ENCODE measurements at places on chromosomes 5 and 9. TPM values are rescaled to one million over a fixed set of nuclear protein-coding genes. Genes with fewer than 3 reads are reported as not detected.

GRCh38 chr5:125348936-125349831, 602.7 kb upstream of the ZNF608 start:
- no peaks in the 10 kb centered on the region for H3K27me3 ChIP-seq
- H3K36me3 ChIP-seq = no peaks in the 10 kb centered on the region
- H3K4me1 ChIP-seq = no peaks in the 10 kb centered on the region
- DNase-seq = no peak
- no peak overlapping the region for H3K4me3 ChIP-seq

The OR1Q1 gene
- total RNA-seq = not detected

DNA sequence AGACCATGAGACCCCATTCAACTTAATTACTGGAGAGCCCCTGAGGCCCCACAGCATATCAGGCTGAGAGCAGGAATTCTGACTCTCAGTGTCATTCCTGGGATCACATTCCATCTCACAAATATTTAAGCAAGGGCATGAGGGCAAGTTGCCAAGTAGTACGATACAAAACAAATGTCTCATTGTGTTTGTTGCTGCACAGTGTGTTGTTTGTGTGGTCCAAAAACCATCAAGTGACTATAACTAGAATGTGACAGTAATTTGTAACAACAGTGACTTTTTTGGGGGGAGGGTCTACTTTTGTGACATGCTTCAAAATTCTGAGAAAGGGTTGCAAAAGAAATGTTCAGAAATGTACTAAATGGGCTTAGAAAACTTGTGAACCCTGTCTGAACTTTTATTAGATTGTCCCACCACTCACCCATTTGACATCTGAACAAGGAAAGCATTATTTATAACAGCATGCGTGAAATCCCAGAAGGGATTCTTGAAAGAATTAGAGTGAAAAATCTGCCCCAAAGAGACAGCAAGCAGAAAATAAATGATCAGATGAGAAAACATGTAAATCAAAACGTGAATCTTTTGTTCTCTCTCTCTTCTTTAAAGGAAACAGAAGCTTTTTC, 347.0 kb downstream of the NTRK2 start:
- no peaks in the 10 kb centered on the region for H3K36me3 ChIP-seq
- no peak for DNase-seq
- H3K4me1 ChIP-seq = no peaks in the 10 kb centered on the region
- H3K27me3 ChIP-seq = peaks cover 6% of the 10 kb centered on the region
- H3K27ac ChIP-seq = no peak overlapping the region

DNA sequence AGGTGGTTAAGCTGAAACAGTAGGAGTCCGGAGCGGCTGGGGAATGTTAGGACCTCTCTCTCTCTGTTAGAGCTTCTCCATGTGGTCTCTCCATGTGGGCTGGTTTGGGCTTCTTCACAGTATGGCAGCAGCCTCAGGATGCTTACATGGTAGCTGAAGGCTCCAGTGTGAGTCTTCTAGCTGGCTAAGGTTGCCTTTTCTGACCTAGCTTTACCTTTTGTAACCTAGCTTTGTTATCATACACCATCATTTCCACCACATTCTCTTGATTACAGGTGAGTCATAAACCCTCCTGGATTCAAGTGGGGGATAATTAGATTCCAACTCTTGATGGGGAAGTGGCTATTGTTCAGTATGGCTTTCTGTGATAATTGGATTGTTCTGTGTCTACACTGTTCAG, 98.5 kb downstream of the MTREX start:
- H3K27ac ChIP-seq = no peak overlapping the region
- H3K27me3 ChIP-seq = no peaks in the 10 kb centered on the region
- H3K4me1 ChIP-seq = peaks cover 4% of the 10 kb centered on the region
- H3K4me3 ChIP-seq = no peak overlapping the region
- H3K36me3 ChIP-seq = peaks cover 38% of the 10 kb centered on the region

The OR1L1 gene
- not detected for total RNA-seq

DNA sequence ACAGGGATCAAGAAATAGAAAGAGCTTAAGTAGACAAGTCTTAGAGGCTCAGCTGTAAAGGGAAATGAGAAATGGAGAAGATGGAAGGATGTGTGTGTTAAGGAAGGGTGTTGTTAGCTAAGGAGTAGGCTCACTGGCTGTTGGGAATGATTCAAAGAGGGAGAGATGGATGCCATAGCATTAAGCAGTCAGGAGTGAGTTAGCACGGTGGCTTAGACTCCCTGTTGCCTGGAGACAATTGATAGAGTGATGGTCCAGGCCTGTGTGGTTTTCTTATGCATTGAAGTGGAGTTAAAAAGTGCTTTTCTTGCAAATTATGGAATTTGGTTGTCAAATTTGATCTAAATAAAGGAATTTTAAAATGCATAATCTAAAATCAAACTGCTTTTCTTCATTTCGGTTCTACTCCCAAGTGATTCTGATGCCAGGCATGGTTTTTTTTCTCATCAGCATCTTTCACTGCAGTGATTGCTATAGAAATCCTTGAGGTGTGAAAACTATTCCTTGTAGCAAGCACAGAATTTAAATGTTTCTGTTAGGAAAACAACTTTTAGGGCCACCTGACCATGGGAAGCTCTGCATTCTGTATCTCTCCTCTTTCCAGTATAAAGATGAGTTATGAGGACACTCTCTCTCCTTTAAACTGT, 214.7 kb downstream of the ADCY2 start:
- no peak overlapping the region for H3K27ac ChIP-seq
- H3K4me3 ChIP-seq = no peak overlapping the region
- H3K4me1 ChIP-seq = no peaks in the 10 kb centered on the region
- no peaks in the 10 kb centered on the region for H3K27me3 ChIP-seq
- no peak for DNase-seq

The GABRA6 gene
- not detected for total RNA-seq

DNA sequence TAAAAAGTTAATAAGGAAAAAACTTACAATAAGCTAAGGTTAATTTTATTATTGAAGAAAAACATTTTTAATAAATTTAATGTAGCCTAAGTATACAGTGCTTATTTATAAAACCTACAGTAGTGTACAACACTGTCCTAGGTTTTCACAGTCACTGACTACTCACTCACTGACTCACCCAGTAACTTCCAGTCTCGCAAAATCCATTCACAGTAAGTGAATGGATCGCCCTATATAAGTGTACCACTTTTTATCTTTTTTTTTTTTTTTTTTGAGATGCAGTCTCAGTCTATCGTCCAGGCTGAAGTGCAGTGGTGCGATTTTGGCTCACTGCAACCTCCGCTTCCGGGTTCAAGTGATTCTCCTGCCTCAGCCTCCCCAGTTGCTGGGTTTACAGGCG, 47.7 kb downstream of the FNIP1 start:
- DNase-seq = no peak
- peaks cover 35% of the 10 kb centered on the region for H3K4me1 ChIP-seq
- no peaks in the 10 kb centered on the region for H3K27me3 ChIP-seq
- peaks cover 14% of the 10 kb centered on the region for H3K36me3 ChIP-seq
- no peak overlapping the region for H3K27ac ChIP-seq

DNA sequence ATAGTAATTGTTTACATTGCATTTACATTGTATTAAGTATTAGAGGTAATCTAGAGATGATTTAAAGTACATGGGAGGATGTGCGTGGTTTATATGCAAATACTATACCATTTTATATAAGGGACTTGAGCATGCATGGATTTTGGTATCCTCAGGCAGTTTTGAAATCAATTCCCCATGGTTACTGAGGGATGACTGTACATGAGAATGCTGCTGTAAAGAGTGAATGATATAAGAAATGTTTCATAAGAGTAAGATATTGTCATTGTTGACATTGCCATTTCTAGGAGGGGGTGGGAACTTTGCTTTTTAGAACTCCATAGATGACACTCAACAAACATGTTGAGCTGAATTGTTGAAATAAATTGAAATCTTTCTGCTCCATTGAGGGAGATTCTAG, 185.0 kb downstream of the SEMA6A start:
- H3K27ac ChIP-seq = no peak overlapping the region
- no peak for DNase-seq
- H3K4me3 ChIP-seq = no peak overlapping the region

- no peak overlapping the region for H3K27ac ChIP-seq
- DNase-seq = no peak
- no peaks in the 10 kb centered on the region for H3K4me1 ChIP-seq
- H3K36me3 ChIP-seq = no peaks in the 10 kb centered on the region
Observed at GRCh38 chr9:78567693-78568092, 270.8 kb downstream of the PSAT1 start.

DNA sequence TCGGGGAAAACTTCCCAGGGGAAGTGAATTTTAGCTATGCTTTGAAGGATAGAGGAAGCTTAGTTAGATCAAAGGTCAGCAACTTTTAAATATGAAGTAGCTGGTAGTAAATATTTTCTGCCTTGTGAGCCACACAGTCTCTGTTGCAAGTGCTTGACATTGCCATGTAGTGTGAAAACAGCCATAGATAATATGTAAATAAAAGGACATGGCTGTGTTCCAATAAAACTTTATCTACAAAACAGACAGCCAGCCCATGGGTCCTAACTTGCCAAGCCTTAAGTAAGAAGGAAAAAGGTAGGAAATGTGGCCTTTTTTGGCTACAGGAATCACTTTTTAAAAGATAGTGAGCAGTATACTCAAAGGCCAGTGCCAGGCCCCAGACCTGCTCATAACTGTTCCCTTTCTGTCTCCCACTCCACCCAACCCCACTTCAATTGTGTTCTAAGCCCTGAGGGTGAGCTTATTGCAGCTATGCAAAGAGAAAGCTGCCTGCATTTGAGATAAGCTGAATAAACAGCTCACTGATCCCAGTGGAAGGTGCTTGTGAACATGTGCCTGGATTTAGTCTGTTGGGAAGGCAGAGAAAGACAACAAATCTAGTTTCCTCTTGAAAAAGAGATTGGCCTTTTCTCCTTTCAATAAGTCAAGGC, 113.0 kb upstream of the TRIM32 start:
- no peaks in the 10 kb centered on the region for H3K27me3 ChIP-seq
- H3K4me3 ChIP-seq = no peak overlapping the region
- H3K36me3 ChIP-seq = no peaks in the 10 kb centered on the region
- no peak overlapping the region for H3K27ac ChIP-seq

DNA sequence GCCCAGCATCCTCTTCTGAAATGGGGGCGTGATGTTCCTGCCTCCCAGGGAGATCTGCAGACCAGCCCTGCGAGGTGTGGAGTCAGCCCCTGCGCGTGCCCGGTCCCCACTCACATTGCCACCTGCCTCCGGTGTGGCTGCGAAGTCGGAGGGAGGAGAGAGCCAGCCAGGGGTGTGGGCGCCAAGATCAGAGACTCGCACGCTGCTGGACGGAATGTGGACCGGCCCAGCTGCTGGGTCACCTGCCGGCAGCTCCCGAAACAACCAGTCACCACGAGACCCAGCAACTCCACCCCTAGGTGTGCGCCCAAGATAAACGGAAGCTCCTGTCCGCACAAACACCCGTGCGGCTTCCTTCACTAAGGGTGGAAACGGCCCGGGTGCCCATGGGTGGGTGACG, 51.1 kb upstream of the EGFL7 start:
- H3K4me3 ChIP-seq = no peak overlapping the region
- no peaks in the 10 kb centered on the region for H3K36me3 ChIP-seq
- H3K27me3 ChIP-seq = no peaks in the 10 kb centered on the region

The PCDHA5 gene
- total RNA-seq = not detected

DNA sequence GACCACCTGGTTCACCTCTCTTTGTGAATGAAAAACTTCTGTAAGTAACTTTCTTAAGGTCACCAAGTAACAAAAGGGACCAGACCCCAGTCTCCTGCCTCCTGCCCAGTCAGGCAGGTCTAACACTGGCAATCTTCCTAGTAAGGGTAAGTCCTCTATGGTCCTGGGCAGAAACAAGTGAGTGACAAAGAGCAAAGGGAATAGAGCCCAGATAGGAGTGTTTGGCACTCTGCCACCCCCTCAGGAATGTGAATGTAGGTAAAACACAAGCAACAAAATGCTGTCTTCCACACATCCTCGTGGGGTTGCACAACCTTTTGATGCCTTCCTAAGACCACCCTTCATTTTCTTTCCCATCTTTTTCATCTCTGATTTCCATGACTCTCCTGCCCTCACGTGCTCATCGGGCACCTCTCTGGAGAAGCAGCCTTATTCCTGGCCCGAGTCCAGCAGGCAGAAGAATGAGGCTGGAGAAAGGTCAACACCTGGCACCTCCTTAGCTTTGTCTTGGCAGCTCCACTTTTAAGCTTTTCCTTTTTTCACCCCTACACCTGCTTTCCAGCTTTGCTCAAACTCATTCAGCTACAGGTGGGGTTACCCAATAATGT, 90.2 kb upstream of the LHFPL2 start:
- no peaks in the 10 kb centered on the region for H3K36me3 ChIP-seq
- no peaks in the 10 kb centered on the region for H3K4me1 ChIP-seq
- H3K4me3 ChIP-seq = no peak overlapping the region
- no peak for DNase-seq
- H3K27me3 ChIP-seq = no peaks in the 10 kb centered on the region

The NMUR2 gene
- not detected for total RNA-seq

The LCN1 gene
- total RNA-seq = not detected

DNA sequence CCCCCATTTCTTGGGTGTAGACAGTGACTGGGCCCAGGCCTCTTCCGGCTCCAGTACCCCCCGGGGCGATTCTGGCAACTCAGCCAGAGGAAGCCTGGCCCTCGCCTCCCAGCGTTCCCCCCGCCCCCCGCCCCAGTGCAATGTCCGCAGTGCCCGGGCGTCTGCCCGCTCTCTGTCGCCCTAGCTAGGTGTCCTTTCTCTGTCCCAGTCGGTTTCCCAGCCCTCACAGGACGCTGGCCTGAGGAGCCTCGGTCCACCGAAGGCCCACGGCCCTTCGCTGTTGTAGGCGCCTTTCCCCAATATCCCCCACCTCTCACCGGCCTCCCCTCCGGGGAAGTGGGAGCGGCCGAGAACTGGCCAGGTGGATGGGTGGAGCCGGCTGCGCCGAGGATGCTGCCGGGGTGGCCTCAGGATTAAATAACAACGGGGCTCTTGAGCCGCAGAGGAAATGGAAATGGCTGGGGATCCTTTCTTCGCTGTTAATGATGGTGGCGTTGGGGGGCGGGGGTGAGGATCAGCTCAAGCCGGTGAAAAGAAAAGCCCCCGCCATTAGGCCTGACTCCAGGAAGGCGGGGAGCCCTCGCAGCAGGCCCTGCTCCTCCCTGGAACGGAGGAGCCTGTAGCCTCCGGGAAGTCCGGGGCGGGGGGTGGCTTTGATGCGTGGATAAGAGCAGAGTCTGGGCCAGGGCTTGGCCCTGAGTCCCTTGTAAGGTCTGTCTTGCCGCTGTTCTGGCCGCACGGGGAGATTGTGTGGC, 1.1 kb upstream of the SPRY4 start:
- H3K4me1 ChIP-seq = peaks cover 26% of the 10 kb centered on the region
- H3K27me3 ChIP-seq = peaks cover 59% of the 10 kb centered on the region
- H3K36me3 ChIP-seq = no peaks in the 10 kb centered on the region
- H3K4me3 ChIP-seq = peak overlapping the region; percentile 78
- DNase-seq = peak; percentile 43

The SNCB gene
- 0.69 TPM for total RNA-seq

The RNF145 gene
- total RNA-seq = 77.5 TPM

GRCh38 chr5:118461436-118461835, 526.9 kb downstream of the DTWD2 start:
- no peaks in the 10 kb centered on the region for H3K27me3 ChIP-seq
- H3K27ac ChIP-seq = no peak overlapping the region
- H3K4me1 ChIP-seq = no peaks in the 10 kb centered on the region
- H3K4me3 ChIP-seq = no peak overlapping the region

DNA sequence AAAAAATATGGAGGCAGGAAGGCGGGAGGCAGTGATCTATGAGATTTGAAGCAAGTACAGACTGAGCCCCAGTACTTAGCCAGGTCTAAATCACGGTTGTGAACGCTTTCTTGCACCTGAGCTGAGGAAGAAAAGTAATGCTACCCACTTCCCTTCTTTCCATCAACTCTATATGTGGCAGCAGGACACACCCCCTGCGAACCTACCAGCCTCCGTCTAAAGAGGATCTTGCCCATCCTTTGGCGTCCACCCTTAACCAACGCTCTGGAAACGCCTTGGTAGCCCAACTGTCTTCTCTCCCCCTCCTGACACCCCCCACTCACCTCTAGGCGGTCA, 545 bp downstream of the HMGCS1 start:
- DNase-seq = no peak
- H3K4me1 ChIP-seq = peaks cover 68% of the 10 kb centered on the region
- no peaks in the 10 kb centered on the region for H3K27me3 ChIP-seq
- H3K36me3 ChIP-seq = peaks cover 43% of the 10 kb centered on the region
- H3K4me3 ChIP-seq = peak overlapping the region; percentile 98

Data from activated CD8-positive, alpha-beta T cell treated with anti-CD3 and anti-CD28 coated beads for 36 hours (primary cell).